ENCODE measurements at places on chromosomes 7 and 10. TPM values are rescaled to one million over a fixed set of nuclear protein-coding genes. Genes with fewer than 3 reads are reported as not detected.

DNA sequence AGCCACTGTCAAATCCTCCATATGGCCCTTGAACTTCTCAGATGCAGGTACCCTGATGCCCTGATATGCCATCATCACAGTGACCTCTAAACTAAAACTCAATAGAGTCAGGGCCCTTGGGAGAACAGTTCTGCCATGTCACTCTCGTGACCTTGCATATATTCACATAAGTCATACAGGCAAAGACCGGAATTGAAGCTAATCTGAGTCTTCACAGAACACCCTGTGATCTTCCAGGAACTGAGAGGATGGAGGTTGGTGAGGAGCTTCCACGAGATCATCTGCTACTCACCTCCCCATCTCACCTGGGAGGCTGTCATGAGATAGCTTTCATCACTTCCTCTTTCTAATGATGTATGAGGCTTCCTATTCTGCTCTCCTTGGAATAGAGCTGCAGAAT, 228.7 kb upstream of the CCDC6 start:
- DNase-seq, result no peak

DNA sequence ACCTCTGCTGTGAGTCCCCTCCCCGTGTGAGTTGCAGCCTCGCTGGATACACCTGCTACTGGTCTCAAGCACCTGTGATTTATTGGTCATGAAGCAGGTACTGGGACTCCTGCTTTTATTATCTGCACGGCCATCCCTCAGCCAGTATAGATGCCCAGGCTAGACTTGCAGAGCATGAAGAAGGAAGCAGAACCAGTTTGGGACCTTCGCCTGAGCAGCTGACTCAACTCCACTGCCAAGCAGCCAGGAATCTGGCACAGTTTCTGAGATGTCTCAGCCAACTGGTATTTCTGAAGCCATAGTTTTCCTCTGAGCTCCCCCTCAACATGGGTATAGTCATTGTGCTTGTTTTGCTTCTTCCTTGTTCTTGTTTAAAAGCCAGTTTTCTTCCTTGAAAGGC, 28.0 kb upstream of the SLC39A12 start:
- no peak for DNase-seq

Gene FGFBP3
- 0.76 TPM for total RNA-seq

Gene IGFBP3
- 33.8 TPM for total RNA-seq

Gene ASNS
- total RNA-seq, result 52.5 TPM

- DNase-seq, result peak; percentile 20
Observed at GRCh38 chr7:1950452-1951158, 280.5 kb downstream of the ELFN1 start.

- DNase-seq, result no peak
Observed at GRCh38 chr7:140084142-140084655, 21.4 kb upstream of the PARP12 start.

Gene OR2AE1
- 0.94 TPM for total RNA-seq

- no peak for DNase-seq
Observed at GRCh38 chr7:79452495-79453265, 787 bp downstream of the MAGI2 start.

DNA sequence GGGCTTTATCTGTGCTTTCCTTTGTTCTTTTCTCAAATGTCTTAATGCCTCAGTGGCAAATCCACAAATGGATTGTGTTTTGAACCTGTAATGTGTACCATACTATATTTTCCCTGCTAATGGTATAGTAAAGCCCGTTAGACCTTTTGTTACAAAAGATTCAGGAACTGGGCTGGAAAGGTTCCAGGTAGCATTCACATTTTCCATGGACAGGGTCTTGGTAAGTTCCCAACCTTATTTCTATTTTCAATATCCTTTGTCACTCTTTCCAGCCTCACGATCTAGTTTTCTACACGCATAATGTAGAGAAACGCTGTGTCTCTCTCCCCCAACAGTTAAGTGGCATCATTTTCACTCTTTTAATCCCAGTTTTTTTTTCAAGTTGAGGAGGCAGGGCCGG, 153.0 kb downstream of the PLCE1 start:
- no peak for DNase-seq

Gene SAP25
- 6.3 TPM for total RNA-seq

DNA sequence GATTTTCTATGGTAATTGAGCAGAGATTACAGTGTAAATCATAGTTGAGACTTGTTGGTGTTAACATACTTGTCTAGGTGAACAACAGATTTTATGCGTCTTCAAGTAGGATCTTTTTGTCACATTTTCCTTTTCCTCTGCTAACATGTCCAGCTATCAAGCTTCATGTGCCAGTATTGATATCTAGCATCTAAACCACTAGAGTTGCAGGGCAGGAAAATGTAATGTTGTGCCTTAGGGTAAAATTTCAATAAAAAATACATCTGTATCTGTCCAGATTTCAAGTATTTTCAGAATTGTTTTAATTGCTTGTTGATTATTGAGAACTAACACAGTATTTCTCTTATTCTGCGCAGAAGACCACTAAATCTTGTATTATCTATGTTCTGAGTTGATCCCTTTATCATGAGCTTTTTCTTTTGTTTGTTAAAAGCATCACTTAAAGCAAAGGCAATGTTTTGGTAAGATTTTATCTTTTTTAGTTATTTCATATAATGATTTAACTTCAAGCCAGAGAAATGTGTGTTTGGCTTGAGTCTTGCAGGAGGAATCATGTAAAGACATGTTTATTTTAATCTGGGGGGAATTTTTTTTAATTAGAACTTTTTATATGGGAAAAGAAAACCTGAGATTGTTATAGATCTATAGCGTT, 16.5 kb downstream of the BICC1 start:
- no peak for DNase-seq

- peak; percentile 39 for DNase-seq
Observed at GRCh38 chr10:85612833-85613232, 753.8 kb downstream of the GRID1 start.

Gene MSS51
- total RNA-seq, result 1.3 TPM

Gene COL17A1
- total RNA-seq, result 2.1 TPM

DNA sequence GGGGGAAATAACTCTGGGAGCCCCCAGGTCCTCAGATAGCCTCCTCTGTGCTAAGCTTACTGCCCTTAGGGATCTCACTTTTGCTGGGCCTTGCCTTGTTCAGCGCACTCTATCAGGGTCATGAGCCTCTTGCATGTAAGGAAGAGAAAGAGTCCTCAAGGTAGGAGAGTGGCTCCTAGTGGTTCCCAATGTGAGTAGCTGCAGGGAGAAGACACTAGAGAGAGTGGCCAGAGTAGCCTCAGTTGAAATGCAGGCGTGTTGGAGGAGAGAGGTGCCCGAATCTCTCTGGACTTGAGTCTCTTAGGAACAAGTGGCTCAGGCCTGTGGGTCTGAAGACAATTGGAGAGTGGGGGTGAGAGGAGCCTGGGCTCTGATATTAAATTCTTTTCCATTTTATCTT, 94.3 kb upstream of the SORCS3 start:
- no peak for DNase-seq

GRCh38 chr7:2109936-2110609, 122.7 kb downstream of the MAD1L1 start:
- no peak for DNase-seq

DNA sequence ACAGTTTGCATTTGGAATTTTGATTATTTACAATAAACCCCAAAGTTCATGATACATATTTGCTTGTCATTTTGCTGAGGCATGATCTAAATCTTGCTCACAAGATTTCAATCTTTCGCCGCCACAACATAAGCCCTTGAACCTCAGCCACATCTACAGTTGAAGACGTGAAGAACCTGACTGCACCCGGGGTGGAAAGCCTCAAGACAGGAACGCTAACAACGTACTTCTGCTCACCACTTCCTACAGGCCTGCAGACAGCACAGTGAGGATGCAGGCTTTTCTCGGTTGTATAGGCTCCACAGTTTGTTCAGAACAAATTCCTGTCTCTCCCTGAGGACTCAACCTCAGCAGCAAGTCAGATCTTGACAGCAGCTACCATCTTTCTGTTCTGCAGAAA, 393.8 kb upstream of the PRKCQ start:
- DNase-seq, result no peak

Gene STRA8
- not detected for total RNA-seq

GRCh38 chr7:84100866-84101265, 93.7 kb downstream of the SEMA3A start:
- DNase-seq, result no peak

GRCh38 chr7:118662266-118662665, 437.8 kb downstream of the ANKRD7 start:
- DNase-seq, result no peak

DNA sequence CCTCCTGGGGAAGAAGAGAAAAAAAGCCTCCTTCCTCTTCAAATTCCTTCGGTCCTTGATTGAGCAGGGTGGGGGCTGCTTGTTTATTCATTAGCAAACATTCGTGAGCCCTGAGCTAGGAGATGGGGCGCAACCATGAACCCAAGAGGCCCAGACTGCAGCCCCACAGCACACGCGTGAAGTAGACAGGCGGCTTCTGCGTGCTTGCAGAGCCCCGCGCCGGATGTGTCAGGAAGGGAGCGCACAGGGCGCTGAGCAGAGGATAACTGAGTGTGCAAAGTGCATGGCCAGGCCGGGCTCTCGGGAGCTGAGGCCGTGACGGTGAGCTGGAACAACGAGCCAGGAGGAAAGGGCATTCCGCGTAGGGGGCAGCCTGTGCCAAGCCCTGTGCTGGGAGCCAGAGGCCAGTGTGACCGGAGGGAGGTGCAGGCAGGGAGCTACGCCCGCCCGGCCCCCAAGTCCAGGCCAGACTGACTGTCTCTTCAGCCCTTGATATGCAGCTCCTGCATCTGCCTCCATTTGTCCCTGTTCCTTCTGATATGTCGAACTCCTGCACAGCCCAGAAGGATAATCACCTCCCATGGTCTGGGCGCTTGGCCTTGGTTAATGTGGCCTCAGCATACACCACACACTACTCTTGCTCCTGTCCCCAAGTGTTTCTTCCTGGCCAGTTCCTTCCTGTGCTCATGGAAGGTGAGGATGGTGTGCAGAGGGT, 4.6 kb downstream of the FOXL3 start:
- DNase-seq, result no peak

Gene SVIL
- total RNA-seq, result 73.7 TPM

DNA sequence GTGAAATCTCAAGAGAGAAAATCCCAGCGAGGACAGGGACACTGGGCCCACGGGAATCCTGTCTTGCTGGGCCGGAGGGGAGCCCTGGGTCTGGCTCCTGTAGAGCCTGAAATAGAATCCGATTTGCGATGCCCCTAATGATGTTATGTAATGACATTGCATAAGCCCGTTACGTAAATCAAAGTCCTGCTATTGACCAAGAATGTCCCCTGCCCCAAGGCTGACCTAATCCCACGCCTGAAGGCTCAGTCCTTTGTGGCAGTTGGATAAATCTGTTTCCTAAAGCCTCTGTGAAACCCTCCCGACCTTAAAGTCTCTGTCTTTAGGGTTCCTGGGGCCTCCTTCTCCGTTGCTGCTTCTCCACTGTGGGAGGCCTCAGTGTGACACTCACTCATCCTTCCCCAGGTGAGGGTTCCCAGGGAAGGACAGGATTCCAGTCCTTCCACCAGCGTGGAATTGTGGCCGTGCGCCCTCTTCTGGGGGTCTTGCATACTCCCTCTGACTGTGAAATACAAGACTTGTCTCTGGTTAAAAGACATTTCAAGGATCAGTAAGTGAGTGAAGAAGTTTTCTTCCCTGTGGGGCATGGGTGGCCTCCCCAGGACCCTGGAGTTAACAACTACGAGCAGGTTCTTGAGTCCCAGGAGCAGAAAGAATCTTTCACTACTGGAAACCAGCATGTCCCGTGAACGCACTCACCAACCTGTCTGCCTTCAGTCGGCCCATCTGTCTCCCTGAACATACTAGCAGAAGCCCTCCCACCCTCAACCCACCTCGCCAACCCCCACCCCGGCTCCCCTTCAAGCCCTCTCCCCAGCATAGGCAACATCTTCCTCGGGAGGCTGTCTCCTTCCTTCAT, 19.8 kb downstream of the ZNF467 start:
- DNase-seq, result no peak

Gene SLC25A40
- total RNA-seq, result 23.1 TPM

Gene PPP1R9A
- 28.6 TPM for total RNA-seq

Gene FEZF1
- total RNA-seq, result not detected

- no peak for DNase-seq
Observed at GRCh38 chr7:43834463-43835251, 34.7 kb downstream of the MRPS24 start.

- DNase-seq, result peak; percentile 36
Observed at GRCh38 chr7:28408105-28408959, 4.0 kb upstream of the CREB5 start.

DNA sequence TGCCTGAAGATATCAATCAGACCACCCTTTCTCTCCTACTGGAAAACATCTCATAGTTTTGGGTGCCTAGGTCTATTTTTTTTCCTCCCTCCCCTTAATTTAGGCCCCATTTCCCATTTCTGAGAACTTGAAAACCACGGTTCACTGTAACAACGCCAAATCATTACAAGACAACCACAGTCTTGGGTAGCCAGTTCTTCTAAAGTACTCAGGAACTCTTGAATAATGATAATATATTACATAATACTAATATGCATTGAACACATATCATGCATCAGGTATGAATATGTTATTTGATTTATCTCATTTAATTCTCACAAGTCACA, 185.1 kb upstream of the ADO start:
- no peak for DNase-seq

- DNase-seq, result no peak
Observed at GRCh38 chr7:95840953-95841950, 68.9 kb downstream of the DYNC1I1 start.

Gene PRLHR
- not detected for total RNA-seq

Gene ZNF22
- 24.0 TPM for total RNA-seq

DNA sequence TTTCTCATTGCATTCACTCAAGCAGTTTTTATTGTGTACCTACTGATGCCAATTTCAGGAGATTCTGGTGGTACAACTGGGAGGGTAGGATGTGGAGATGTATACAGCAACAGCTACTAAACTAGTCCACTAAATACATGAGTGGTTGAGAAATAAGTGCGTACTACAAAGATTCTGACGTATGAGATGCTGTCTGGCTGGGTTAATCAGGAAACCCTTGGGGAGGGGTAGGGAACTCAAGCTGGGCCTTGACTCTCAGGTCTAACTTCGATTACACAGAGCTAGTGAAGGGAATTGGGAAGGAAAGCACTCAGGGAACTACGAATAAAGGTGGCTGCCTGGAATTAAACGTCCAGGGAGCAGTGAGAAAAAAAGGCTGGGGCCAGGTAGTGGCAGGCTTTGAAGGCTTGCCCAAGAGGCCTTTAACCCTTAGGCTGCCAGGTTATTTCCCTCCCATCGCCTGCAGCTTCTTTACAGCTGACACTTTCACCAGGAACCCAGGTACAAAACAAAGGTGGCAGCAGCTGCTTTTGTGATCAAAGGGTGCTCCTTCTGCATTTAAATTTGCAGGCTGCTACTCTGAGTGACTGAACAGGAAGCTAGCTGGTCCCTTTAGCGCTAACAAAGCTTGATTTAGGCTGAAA, 3.2 kb downstream of the MMS19 start:
- no peak for DNase-seq

DNA sequence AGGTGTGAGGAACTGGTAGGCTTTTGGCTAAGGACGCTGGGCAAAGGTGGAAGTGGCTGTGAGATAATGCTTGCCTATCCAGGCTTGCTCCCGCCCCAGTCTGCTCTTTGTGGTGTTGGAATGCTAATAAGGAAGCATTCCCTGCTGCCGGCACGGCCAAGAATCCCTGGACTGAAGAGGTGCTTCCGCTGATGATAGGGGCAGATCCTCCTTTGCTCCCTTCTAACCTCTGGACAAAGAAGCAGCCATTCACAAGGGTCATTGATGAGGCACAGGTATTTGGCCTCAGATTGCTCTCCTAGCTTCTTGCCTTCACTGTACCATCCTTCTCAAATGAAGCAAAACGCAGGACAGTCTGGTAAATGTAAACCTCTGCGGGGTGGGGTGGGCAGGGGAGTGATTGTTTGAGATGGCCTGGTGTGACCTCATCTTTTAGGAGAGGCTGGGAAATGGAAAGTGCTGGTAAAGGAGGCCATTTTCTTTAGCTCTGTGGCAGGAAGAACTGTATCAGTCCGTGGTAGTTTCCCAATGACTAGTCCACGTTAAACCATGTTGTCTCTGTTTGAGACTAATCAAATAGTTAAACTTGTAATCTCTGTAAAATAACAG, 1.7 kb downstream of the PGAM1 start:
- no peak for DNase-seq

Measured in left lung (tissue), 14 donors.